ENCODE measurements at places on chromosomes 5 and 9.

DNA sequence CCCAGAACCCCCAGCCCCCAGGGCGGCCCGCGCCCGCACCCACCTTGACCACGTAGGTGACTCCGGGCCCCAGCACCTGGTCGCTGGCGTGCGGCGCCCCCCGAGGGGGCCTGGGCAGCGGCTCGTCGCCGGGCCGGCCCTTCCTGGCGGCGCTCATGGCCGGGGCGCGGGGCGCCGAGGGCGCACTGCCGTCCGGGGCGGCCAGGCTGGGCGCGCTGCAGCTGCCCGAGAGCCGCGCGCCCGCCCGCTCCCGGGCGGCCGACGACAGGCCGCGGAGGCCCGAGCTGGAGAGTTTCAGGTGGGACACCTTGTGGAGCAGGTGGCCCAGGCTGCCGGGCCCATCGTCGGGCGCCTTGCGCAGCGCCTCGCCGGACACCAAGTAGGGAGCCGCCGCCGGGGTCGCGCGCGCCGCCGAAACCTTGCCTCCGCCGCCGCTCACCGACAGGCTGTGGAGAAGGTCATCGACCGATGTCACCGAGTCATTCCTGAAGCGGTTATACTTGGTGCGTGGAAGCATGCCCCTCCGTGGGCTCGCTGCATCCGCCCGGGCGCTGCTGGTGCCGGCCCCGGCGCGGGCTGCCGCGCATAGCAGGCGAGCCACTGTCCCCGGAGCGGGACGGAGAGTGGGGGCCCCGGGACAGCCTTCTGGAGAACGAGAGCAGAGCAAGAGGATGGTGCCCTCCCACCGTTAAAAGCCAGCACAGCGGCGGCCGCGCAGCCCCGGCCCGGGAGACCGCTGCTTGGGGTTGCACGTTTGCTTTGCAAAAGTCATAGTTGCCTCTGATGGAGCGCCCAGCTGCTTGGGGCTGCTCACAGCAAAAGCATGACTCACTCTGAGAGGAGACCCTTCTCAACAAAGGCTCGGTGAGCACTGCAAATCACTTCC lies at the start of gene SHC3:
TSS of gene SHC3 (minus strand) at position 875 of the 886 bp plus-strand sequence. CDS start at position 517, 358 bp downstream.
- DNase-seq: no peak

DNA sequence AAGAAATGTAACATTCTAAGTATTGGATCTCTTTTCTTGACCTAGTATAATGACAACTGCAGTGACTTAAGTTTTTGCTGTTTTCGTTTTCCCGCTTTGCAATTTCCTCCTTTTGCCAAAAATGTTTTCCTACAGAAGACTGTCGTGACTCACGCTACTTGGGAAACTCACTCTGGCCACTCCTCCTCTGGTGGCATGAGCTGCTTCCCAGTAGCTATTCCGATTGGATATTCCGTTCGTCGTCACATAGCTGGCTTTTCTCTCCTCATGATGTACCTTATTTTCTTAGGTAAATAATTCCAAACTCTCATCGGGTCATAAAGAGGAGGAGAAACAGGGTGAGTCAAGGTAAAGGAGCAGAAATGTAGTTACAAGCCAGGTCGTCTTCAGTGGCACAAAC lies 64.9 kb downstream of the GOLPH3 start:
- DNase-seq: no peak

- DNase-seq: no peak
These were observed 513.2 kb downstream of the DIRAS2 start for GRCh38 chr9:90129446-90129845.

- no peak for DNase-seq
These were observed 445.4 kb upstream of the RGMB start for GRCh38 chr5:98328015-98328414.

- DNase-seq: no peak
These were observed 9.5 kb downstream of the KCNV2 start for GRCh38 chr9:2726650-2727340.

DNA sequence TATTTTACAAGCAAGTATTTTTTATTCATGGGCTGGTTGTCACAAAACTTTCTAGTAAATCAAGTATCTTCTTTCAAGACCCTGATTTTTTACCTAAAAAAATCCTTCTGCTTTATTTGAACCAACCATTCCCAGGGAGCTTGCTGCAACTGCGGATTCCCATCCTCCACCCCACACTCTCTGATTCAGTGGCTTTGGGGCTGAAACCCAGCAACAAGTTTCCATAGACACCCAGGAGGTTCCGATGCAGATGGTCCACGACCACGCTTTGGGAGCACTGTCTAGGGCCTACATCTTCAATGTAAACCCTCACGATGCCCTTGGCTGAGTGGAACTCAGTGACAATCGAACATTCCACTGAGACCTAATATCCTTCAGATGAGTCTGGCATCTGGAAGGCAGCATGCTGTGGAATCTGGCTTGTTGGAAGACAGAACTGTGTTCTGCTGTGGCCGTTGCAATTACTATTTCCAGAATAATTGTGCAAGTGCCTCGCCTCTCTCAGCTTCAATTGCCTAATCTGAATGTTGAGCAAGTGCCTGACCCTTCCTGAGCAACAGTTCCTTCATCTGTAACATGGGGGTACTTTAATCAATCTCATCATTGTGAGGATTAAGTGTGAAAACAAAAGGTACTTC lies 105.1 kb downstream of the INSYN2B start:
- DNase-seq: no peak

DNA sequence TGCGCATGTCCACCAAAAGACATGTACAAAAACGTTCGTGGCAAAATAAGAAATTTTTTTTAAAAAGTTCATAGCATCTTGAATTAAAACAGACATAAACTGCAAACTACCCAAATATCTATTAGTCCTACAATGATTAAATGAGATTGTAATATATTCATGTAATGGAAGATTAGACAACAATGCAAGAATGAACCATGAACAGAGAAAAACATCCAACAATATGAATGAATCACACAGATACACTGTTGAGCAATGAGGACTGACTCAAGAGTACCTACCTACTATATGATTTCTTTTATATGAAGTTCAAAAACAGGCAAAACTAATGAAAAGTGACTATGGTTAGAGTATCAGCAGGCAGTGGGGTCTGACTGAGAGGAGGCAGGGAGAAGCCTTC lies 17.9 kb upstream of the CTNNAL1 start:
- no peak for DNase-seq

GRCh38 chr5:167839065-167839464 lies 452.4 kb upstream of the WWC1 start:
- DNase-seq: no peak

DNA sequence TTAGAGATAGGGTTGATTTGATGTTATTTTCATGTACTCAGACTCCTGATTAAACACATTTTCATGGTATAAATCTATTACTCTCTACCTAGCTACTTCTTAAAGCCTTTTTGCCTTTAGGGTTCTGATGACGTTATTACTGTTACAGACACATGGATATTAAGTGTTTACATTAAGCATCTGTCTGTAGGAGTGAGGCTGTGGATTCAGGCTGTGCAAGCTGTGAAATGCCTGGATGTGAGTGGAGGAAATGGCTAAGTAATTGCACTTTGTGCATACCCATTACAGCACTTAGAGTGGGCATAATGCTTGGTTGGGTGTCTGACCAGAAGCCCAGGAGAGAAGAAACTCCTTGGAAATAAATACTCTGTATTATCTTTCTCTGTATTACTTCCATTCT lies 186.8 kb downstream of the SNX18 start:
- DNase-seq: no peak

GRCh38 chr5:179668391-179668790 lies 12.4 kb downstream of the CBY3 start:
- DNase-seq: peak; percentile 34

GRCh38 chr9:124013309-124014210 lies 2.0 kb downstream of the LHX2 start:
- DNase-seq: no peak

- DNase-seq: no peak
These were observed 45.6 kb upstream of the IL17B start for GRCh38 chr5:149424371-149425315.

Data from stimulated activated CD4-positive, alpha-beta T cell treated with anti-CD3 and anti-CD28 coated beads, Interleukin-1b, Interleukin-23, amount 100 ng/mL, for 48 hours (primary cell).